KBM-7 (cell line): ENCODE measurements at places on chromosomes 2 and 18.

DNA sequence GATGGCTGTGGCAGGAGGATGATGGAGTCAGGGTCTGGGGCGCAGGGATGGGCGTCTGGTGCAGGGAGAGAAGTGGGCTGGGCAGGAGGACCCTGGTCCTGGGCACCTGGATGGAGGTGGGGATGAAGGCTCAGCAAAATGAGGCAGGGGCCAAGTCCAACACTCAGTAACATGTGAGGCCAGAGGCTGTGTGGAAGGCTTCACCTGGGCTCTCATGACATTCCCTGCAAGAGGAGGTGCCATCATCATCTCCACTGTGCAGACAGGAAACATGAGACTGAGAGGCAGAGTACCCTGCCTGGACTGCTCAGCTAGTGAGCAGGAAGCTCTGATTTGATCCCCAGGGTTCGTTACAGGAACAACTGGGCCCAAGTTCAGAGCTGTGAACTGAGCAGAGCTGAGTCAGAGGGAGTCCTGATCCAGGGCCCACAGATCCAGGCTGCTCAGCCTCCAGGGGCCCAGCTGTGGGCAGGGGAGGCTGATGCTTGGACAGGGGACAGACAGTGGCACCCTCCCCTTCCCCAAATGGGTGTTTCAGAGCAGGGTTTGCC is 36.9 kb downstream of the HJURP start:
- no peak for DNase-seq

DNA sequence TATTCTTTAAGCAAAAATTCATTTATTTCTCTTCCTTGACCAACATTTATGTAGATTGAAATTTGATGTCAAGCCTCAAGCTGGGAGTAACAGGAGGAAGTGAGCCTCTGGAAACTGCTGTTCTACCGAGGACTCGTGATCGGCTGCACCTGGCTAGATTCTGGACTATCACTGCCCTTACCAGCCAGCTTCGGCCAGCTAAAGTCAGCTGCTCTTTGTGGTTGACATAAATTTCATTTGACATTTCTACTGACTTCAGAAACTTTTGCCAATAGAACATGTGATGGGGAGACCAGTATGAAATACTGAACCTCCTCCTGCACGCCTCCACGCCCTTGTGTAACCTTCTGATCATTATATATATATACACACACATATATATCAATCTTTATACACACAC is 74.2 kb upstream of the RGPD5 start:
- no peak for DNase-seq

- no peak for DNase-seq
Observed at GRCh38 chr2:106185475-106186184, 8.5 kb downstream of the UXS1 start.

DNA sequence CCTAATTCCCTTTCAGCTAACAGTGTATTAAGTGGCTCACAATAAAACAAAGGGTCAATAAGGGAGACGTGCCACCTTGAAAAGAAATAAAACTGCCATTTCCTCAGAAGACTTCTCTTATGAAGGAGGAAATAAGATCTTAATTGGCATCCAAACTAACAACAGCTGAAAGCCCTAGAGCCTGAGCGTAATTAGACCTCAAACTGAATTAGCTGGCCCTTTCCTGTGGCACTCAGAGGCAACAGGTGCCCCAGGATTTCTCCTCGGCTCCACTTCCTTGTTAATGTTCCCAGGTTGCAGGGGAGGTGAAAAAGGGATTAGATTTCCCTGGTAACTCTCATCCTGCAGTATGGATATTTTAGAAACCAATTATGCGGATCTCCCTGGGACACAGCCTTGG is 804.3 kb downstream of the DCDC2C start:
- DNase-seq: no peak

DNA sequence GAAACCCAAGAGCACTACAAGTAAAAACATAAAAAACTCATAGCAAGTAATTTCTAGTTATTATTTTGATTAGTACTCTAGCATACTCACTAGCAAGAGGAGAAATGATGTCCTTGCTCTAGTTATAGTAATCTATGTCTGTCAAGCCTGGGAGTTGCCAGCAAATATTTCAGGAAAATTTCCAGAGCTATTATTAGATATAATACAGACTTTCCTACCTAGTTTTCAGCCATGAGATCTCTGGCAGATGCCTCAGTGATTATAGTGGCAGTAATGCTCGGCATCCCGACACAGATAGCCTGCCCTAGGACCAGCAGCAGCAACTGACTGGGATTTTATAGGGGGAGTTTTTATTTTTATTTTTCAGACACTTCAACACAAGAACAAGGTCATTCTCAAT is 224.4 kb downstream of the ZNF385B start:
- no peak for DNase-seq

DNA sequence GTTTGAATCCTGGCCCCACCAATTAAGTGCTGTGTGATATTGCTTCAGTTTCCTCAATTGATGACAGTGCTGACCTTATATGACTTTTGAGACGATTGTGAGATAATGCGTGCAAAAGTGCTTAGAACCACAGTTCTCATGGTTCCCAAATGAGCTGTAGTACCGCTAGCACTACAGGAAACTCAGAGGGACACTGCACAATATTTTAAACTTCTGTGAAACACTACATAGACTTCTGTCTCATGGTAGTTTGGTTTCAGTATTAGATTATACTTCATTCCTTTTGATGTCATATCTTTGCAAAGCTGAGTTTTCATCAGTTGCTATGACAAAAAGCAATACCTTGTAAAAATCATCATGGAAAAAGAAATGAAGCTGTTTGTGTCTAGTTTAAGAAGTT is 368.0 kb downstream of the PARD3B start:
- DNase-seq: no peak

DNA sequence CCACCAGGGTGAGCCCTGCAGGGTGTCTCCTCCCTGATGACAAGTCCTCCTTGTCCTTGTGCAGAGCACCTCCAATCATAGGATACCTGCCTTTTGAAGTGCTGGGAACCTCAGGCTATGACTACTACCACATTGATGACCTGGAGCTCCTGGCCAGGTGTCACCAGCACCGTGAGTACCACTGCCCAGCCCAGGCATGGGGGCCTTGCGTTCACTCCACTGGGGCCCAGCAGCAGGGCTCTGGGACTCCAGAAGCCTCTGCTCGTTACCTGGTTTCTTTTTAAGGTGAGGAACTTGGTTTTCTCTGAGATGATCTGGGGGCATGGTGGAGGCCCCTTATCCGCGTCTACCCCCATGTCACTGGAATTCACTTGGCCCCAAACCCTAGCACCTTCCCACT is 36.5 kb upstream of the RPL31 start:
- no peak for DNase-seq

GRCh38 chr2:205586626-205587025 is 95.7 kb upstream of the NRP2 start:
- DNase-seq: no peak
